Adrenal gland (tissue), 19 donors: ENCODE measurements at places on chromosomes 16 and 17. TPM values are rescaled to one million over a fixed set of nuclear protein-coding genes. Genes with fewer than 3 reads are reported as not detected.
A peak's percentile ranks its signal among the peaks of the same experiment; 100 is the strongest.

The ARHGAP44 gene
- 7.9 TPM for total RNA-seq

The GPR139 gene
- not detected for total RNA-seq

The PCGF2 gene
- 14.7 TPM for total RNA-seq

The YBX2 gene
- not detected for total RNA-seq

The CYBA gene
- 184 TPM for total RNA-seq

The CCL2 gene
- 154 TPM for total RNA-seq

The ZFP90 gene
- 21.8 TPM for total RNA-seq

DNA sequence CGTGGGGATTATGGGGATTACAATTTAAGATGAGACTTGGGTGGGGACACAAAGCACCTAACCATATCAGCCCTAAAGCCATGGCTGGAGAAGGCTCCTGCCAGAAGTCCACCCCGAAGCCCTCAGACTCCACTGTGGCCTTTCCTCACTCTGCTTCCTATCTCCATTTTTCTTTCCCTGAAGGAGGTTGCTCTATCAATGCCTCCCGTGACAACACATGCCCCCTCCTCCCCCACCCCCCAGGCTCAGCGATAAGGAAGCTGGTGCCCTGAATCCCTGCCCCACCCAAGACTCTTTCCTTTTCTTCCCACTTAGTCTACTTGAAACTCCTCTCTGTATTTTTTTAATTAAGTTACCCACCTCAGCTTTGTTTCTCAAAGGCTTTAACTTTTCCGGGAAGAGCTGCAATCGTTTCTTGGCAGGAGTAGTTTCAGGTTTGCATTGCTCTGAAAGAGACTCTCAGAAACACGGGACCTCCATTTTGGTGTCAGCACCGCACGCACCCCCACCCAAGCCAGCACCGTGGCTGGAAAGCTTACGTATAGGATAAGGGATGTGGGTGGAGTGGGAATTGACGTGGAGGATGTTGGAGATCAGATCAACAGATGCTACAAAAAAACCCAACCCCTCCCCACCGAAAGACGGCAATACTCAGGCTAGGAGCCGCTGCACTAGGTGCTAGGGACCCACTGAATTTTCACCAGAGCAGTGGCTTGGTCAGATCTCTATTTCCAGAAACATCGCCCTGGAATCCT is 15.2 kb upstream of the CA4 start:
- peak; percentile 43 for DNase-seq

DNA sequence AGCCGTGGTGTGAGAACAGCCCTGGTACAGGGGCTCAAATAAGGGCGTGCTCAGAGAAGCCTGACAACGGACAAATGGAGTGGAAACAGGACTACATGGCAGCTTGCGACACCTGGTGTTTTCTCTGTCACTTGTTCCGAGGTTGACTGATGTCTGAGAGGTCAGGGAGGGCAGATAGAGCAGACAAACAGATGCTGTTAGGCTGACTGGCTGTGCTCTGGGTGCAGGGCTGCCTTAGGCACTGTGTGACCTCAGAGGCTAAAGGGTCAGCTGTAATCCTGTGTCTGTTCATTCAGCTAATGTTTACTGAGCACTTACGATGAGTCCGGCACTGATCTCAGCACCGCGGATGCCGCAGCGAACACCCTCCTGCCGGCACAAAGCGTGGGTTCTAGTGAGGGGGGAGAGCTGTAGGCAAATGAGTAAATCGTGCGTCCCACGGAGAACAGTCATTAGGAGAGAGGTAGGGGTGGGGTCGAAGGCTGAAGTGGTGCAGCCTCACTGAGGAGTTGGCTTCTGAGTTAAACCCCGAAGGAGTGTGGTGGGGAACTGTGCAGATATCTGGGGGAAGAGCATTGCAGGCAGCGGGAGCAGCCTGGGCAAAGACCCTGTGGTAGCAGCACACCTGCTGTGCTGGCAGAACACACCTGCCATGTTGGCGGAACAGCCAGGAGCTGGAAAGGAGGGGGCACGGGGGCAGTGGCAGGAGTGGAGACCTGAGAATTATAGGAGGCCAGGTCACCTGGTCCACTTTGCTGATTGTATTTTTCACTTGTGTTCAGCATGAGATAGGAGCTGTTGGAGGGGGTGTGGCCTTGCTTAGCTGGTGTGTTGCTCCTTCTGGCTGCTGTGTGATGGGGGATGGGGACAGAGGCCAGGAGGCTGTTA is 35.0 kb downstream of the GPT2 start:
- DNase-seq = peak; percentile 58

GRCh38 chr16:89039756-89040155 is 53.9 kb upstream of the ACSF3 start:
- no peak for DNase-seq

DNA sequence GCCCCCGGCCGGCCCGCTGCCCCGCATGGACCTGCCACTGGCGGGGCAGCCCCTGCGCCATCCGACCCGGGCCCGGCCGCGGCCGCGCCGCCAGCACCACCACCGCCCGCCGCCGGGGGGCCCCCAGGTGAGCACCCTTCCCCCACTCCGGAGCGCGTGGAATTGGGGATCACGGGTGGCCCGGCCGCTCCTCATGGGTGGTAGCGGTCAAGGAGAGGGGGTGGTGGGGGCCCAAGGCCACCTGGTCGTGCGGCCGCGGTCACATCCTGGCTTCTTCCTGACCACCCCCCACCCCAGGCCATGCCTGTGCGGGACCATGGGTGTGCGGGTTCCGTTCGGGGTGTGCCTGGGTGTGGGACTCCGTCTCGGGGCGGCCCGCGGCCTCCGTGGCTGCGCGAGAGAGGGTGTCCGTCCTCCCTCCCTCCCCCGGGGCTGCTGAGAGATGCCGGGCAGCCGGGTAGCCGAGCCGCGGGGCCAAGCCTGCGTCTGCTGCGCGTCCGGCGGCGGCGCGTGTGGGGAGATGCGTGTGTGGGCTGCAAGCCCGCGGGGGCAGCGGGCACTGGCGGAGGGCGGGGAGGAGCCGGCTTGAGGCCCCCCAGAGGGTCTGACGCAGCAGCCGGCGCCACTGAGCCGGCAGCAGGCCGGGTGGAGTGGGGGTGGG is 6.8 kb downstream of the ACD start:
- no peak for DNase-seq

- no peak for DNase-seq
Measured at GRCh38 chr17:28592260-28592659, 6.6 kb downstream of the SPAG5 start.

GRCh38 chr17:59310263-59310920 is 21.1 kb upstream of the YPEL2 start:
- peak; percentile 42 for DNase-seq

GRCh38 chr17:44382917-44383316 is 6.5 kb downstream of the ITGA2B start:
- no peak for DNase-seq

DNA sequence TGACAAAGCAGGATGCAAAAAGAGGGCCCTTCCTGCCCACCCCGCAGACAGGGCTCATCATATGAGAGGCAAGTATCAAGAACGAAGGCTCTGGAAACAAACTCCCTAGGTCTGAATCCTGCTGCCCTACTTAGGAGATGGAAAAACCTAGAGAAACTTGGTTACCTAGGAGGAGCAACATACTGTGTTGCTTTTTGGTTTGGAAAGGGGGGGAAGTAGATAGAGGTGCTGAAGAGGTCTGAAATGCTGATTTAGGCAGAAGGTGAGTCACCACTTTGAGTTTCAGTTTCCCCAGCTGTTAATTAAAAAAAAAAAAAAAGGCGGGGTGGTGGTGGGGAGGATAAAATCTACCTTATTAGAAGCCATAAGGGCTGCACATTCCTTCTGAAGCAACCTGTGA is 1.5 kb downstream of the N4BP1 start:
- no peak for DNase-seq

DNA sequence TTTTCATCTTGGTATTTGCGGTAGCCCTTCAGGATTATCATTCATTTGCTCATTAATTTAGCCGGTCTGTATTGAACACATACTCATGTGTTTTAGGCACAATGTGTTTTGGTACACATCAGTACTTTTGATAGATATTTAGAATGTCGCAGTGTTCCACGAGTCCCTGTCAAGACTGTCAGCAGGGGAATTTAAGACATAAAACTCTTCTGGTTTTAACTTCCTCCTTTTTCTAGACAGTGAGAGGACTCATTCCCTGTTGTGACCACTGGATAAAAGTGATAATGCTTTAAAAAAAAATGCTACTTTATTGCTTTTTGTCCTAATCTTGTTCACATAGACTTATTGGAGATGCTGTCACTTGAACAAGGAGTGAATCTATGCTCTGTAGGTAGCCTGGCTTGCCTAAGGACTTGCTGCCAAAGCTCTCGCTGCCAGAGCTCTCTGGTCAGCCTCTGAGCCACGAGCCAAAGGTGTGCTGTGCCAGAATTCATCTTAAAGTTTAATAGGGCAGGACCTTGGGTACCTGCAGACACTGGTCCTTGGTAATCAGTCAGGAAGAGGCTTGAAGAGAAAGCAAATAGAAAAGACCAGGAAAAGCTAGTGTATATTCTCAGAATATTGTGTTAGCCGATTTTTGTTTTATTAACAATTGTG is 5.4 kb downstream of the DCAF7 start:
- no peak for DNase-seq

- no peak for DNase-seq
Measured at GRCh38 chr16:11138022-11138768, 117.8 kb downstream of the SOCS1 start.

GRCh38 chr17:45948881-45949624 is 50.0 kb upstream of the STH start:
- peak; percentile 69 for DNase-seq

- no peak for DNase-seq
Measured at GRCh38 chr17:65783845-65784334, 222.4 kb upstream of the AXIN2 start.

DNA sequence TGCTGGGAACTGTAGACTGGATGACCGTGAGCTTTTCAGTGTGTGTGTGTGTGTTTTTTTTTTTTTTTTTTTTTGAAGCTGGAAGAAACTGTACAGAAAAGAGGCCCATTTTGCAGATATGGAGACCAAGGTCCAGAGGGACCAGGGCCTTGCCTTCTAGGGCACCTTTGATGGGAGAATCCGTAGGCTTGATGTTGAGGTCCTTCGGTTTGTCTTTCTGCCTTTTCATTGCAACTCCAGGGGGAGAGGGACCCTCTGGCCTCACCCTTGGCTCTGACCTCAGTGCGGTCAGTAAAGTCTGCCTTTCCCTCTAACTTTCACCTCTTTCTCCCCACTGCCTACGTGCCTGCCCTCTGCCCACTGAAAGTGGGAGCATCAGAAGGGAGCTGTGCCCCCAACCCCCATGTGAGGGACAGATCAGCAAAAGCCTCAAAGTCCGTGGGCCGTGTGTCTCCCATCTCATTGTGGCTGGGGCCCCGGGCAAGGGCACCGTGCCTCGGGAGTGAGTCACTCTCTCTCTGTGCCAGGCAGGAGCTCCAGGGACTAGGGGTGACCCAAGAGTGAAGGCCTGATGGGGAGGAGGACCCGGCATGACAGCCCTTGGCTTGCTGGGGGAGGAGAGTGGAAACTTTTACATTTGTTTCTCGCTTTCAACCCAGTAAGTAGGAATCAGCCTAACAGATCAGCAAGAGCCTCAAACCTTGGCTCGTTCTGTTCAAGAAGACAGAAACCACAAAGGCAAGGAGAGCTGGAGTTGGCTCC is 123.6 kb downstream of the CMIP start:
- peak; percentile 90 for DNase-seq

DNA sequence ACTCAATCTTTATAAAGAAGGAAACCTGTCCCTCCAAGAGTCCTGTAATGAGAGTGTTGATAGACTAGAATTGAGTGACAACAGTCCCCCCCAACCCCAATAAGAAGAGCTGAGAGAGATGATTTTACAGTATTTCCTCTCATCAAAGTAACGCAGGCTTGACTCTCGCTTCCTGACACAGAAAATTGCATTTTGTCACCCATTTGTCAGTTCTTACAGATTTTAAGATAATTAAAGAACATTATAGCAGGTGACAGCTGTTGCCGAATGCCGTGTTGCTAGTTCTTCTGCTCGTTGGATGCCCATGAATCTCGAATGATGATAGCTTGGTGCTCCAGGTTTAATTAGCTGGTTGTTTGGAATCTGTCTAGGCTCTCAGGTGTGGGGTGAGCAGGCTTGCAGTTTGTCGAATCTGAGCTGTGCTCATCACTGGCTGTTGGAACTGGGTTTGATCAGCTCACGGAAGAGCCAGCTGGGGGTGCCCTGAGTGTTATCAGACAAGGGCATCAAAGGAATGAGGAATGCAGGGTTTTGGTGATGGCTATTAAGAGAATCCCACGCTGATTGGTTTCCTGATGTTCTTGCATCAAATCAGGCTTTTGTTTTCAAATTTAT is 84.8 kb upstream of the CPHXL start:
- no peak for DNase-seq

- no peak for DNase-seq
Measured at GRCh38 chr16:48526058-48526957, 83.7 kb downstream of the N4BP1 start.

DNA sequence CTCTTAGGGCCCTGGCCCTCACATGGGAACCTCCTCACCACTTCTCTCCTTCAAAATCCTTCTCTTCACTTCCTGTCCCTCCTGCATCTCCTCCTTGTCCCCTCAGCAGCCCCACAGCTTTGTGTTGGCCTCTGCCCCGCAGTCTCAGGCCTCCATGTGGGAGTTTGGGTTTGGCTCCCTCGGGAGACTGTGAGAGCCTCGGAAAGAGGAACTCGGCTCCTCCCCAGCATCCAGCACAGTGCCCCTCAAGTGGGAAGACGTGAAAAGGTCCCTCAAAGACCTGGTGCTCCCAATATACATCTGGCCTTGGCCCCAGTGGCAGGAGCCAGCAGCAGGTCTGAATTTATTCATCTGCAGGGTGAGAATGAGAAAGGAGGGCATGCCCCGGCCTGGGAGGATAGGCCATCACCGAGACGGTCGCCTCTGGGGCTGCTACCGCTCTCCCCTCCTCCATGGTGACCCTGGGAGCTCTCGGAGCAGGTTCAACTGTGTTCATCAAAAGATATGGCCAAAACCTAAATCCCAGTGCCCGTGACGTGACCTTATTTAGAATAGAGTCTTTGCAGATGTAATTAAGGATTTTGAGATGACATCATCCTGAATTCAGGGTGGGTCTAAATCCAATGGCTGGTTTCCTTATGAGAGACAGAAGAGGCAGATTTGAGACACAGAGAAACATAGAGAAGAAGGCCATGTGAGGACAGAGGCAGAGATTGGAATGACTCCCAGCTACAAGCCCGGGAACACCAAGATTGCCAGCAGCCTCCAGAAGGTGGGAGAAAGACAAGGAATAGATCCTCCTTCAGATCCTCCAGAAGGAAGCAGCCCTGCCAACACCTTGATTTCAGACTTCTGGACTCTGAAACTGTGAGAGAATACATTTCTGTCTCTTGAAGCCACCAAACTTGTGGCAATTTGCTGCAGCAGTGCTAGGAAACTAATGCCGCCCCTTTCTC is 135.1 kb downstream of the MRM1 start:
- DNase-seq = no peak

DNA sequence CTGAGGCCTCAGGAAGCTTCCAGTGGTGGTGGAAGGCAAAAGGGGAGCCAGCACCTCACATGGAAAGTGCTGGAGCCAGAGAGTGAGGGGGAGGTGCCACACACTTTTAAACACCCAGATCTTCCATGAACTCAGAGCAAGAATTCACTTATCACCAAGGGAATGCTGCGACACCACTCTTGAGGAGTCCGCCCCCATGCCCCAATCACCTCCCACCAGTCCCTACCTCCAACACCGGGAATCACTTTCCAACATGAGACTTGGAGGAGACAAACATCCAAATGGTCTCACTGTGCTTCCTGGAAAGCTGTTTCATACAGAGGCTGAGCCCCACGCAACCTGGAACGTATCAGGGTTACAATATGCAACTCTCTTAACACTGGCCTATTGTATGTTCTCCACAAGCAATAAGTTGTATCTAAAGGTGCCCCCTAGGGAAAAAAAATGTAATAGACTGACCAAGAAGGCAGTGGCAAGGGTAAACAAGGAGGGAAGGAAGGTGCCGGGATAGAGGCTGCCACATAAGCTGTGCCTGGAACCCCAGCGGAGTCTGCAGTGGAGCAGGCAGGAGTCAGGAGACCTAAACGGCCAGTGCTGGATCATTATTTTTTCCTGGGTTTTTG is 106.7 kb upstream of the FOXF1 start:
- no peak for DNase-seq
